ENCODE measurements at places on chromosomes 4 and X.

GRCh38 chr4:105327956-105328355 lies 145.9 kb downstream of the PPA2 start:
- DNase-seq, result no peak

- no peak for DNase-seq
Observed at GRCh38 chr4:80196922-80197573, at the start of gene PRDM8. PRDM8 (plus strand) TSS chr4:80197503; CDS start chr4:80200081, 2,578 bp downstream.

DNA sequence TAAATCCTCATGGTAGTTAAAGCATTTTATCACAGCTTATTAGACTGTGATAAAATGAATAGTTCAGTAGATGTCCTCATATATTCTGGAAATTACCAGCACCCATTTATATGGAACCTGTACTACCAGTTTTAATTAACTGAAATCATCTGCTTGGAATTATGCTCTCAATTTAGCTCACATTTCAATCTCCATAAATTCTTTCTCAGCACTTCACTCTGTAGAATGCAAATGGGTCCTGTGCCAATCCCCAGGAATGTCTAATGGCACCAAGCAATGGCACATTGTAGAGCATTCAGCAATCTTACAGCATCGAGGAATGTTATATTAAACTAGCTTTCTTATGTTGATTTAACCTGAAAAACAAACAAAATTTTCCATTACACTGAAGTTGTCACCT lies 355.1 kb downstream of the PDHA2 start:
- no peak for DNase-seq

DNA sequence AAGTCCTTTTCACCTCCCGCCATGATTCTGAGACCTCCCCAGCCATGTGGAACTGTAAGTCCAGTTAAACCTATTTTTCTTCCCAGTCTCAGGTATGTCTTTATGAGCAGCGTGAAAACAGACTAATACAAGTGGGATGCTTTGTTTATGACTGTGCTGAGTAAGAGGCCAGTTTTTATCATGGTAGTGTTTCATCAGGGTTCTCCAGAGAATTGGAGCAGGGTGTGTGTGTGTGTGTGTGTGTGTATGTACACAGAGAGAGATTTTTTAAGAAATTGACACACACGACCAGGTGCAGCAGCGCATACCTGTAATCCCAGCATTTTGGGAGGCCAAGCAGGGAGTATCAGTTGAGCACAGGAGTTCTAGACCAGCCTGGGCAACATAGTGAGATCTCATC lies 34.6 kb upstream of the SLC2A9 start:
- DNase-seq, result no peak

- no peak for DNase-seq
Observed at GRCh38 chr4:3707423-3708102, 58.6 kb upstream of the ADRA2C start.

GRCh38 chr4:11698033-11698432 lies 269.3 kb upstream of the HS3ST1 start:
- no peak for DNase-seq

Data from progenitor cell of endocrine pancreas (in vitro differentiated cells).